ENCODE measurements at places on chromosomes 3 and 15.
A peak's percentile ranks its signal among the peaks of the same experiment; 100 is the strongest.

- DNase-seq = peak; percentile 84
These were observed 11.5 kb upstream of the CHAC1 start for GRCh38 chr15:40941528-40942336.

GRCh38 chr15:86311568-86312280 is 232.1 kb downstream of the AGBL1 start:
- DNase-seq = no peak

DNA sequence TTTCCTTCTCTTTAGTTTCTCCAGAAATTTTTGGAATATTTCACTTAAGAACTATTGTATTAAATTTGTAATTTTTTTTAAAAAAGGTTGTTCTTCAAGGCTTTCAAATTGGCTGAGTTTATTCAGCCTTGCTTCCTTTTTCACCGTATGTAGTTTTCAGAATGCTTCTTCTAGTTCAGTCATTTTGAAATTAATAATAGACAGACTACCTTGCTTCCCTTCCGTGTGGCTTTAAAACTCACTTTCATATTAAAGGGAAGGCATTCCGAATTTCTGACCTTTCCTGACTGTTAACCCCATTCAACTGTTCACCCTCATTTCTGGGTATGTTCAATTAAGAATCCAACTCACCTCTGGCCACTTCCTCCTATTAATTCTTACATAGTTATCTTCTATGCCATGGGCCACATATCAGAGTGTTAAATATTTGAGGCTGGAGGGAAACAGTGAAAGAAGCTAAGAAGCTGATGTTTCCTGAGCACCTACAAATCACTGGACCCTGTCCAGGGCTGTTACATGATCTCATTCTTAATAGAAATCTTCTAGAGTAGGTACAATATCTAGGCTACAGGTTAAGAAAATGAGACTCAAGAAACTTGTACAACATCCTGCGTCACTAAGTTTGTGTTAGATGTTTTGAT is 237.5 kb downstream of the P3H2 start:
- no peak for DNase-seq

- no peak for DNase-seq
These were observed 47.6 kb downstream of the RAP2B start for GRCh38 chr3:153209596-153209995.

DNA sequence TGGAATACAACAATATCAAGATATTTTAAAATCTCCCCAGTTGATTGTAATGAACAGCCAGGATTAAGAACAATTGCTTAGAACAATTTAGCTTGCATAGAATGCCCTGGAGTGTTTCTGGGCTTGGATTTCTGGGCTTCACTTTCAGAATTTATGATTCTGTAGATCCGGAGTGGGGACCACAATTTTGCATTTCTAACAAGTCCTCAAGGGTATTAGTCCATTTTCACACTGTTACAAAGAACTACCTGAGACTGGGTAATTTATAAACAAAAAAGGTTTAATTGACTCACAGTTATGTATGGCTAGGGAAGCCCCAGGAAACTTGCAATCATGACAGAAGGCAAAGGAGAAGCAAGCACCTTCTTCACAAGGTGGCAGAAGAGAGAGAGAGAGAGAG is 54.3 kb upstream of the MYRIP start:
- no peak for DNase-seq

DNA sequence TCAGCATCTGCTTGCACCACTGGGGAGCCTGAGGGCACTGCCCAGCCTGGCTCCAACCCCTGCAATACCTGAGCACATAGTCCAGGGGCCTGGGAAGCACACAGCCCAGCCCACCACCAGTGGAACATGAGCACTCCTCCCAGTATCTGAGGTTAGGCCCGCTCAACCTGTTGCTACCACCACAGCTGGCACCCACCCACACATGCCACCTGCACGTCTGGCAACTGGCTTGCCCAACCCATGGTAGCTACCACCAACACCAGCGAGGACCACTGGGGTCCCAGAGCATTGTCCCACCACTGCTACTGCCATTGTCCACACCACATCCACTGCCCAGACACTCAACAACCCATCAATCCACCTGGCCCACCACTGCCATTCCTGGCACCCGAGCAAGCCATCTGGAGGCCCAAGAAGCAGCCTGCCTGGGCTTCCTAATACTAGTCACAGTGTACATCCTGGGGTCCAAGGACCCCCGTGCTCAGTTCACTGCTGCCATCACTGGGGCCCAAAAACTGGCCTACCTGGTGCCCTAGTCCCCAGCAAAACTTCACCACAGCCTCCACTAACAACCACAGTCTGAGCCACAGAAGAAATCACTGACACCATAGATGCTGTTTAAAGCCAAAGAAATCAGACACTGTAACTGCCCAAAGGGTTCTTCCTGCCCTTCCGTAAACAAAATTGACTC is 62.1 kb upstream of the TBC1D23 start:
- no peak for DNase-seq

DNA sequence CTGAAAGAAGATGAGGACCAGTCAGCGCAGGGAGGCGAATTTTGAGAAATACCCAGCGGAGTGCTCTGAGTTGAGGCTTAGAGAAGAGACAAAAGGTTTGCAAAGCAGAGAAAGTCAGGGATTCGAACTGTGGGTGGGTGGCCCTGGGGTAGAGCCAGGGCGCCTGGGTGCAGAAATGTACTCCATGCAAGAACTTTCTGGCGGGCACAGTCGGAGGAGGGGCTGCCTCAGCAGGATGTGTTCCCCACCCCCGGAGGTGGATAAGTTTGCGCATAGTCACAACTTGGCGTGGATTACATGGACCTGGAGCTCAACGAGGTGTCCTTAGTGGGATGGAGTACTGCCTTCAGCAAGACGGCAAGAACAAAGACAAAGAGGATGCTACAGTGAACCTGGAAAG is 117.3 kb upstream of the ALDH1A3 start:
- no peak for DNase-seq

DNA sequence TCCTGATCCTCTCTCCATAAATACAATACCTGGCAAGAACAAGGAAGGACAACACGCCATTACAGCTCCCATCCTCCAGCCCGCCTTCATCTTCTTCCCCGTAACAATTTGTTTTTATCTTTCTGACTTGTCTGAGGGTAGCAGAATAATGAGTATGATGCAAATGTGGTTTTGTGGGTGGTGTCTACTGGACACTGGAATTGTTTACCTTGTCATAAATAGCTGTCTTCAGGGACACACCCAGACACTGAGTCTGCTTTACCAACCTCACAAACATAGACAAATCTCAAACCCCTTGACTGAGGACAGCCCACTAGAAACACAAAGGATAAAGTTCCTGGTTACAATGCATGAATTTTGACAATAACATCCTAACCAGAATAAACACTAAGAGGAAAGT is 13.4 kb downstream of the WDR72 start:
- no peak for DNase-seq

- no peak for DNase-seq
These were observed 37.4 kb upstream of the MRPL3 start for GRCh38 chr3:131540143-131540542.

DNA sequence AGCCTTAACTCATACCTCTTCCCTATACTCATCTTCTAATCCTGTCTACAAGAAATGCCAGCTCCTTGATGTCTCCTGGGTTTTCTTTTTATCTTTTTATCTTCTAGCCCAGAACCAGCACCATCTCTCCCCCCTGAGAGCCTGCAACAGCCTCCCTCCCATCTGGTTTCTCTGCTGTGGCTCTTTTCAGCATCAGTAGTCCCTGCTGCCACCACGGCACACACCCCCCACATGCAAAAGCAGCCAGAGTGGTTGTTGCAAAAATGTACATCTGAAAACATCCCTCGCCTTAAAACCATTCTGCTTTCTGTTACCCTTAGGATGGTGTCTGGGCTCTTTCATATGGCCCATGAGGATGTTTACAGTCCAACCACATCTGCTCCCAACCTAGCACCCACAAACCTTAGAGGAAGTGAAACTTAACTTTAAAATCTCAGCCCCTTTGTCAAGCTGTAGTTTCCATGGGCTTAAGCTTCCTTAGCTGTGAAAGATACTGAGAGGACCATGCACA is 775 bp downstream of the TTC21A start:
- DNase-seq = peak; percentile 29

- no peak for DNase-seq
These were observed 115.1 kb downstream of the AKAP13 start for GRCh38 chr15:85495544-85495943.

DNA sequence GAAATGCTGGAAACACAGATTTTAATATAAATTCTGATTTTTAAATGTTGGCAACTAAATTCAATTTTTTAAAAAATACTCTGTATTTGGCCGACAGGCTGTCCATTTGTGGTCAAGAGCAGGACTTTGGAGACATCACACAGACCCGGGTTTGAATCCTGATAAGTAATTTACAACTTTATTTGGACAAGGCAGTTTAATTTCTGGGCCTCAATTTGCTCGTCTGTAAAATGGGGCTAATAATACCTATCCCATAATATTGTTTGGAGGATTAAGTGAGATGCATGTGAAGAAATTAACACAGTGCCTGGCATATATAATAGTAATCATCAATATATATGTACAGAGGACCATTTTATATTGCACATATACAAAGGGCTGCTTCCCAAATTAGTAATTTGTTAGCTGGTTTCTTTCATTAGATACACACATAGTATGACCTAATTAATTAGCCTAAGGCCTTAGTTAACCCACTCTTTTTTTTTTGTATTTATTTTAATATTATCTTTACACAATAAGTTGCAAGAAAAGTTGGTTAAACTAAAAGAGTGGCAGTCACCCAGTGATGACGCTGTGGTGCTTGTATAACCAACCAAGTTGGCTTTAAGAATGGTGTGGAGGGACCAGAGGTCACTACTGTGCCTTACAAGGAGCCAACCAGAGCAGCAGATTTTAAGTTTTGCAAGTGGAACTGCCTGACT is 665 bp downstream of the PIGB start:
- no peak for DNase-seq

- DNase-seq = no peak
These were observed 697.1 kb upstream of the ARPP21 start for GRCh38 chr3:34942256-34942655.

GRCh38 chr15:92670621-92671020 is 15.0 kb upstream of the FAM174B start:
- DNase-seq = no peak

DNA sequence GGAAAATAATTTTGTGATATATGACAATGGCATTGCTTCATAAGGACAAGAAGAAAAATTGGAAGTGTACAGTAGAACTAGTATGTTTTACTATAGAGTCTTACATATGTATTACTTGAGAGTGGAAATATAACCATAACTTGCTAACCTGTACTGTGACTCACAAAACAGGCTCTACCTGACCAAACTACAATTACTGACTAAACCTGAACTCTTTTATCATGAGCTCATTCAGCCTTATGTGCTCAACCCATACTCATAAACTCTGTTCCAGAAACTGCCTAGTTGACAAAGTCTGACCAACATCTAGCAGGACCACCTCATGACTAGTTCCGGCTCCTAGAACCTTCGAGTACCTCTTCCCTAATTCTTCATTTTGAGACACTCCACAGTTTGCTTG is 6.3 kb downstream of the CDIN1 start:
- no peak for DNase-seq

DNA sequence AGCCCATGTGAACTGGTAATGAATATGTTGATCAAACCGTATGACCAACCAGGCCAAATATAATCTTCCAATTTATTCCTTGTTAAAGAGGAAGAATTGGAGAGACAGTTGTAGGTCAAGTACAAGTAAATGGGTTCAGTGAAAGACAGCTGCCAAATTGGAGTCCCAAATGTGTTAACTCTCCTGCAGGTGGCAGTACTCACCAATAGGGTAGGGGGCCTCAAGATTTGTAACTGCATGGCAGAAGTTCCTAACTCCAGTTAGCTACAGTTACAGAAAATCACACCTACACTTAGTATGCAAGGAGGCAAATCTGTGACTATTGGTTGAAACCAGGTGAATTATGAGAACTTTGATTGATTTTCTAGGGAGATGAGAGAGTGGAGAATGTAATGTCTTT is 278.0 kb downstream of the ZBBX start:
- DNase-seq = no peak

- DNase-seq = no peak
These were observed 148.8 kb upstream of the SGO1 start for GRCh38 chr3:20334842-20335241.

GRCh38 chr3:26687466-26687865 is 64.9 kb downstream of the LRRC3B start:
- no peak for DNase-seq

DNA sequence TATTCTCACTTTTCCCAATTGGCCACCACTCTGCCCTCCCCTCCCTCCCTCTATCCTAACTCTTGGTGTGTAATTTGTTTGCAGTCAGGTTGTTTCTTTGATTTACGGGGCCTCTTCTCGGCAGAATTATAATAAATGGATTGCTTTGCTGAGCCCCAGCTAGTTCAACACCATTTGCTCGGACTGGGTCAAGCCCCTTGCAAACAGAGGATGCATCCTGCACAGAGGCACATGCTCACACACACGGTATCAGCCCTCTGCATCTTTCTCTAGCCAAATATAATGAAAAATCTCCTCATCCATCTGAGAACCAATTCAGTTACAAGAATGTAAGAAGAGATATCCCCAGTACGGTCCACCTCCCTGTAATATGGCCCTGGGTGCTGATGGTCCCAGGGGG is 97.7 kb downstream of the EPHB1 start:
- DNase-seq = no peak

- DNase-seq = no peak
These were observed 307.3 kb downstream of the SV2B start for GRCh38 chr15:91407269-91407889.

DNA sequence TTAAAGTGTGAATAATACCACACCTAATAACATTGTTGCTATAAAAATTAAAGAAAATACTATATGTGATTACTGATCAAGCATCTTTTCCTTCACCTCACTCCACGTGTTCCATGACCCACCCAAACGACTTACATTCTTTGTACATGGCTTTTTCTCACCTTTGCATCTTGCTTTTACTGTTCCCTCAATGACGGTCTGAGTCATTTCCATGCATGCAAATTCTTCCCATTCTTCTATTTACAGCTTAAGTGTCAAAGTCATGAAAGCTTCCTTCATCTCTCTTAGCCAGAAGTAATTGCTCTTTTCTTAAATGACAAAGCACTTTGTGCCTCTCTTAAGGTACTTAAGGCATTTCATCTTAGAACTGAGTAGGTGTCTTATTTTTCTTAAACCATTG is 64.0 kb downstream of the GREM1 start:
- DNase-seq = no peak

DNA sequence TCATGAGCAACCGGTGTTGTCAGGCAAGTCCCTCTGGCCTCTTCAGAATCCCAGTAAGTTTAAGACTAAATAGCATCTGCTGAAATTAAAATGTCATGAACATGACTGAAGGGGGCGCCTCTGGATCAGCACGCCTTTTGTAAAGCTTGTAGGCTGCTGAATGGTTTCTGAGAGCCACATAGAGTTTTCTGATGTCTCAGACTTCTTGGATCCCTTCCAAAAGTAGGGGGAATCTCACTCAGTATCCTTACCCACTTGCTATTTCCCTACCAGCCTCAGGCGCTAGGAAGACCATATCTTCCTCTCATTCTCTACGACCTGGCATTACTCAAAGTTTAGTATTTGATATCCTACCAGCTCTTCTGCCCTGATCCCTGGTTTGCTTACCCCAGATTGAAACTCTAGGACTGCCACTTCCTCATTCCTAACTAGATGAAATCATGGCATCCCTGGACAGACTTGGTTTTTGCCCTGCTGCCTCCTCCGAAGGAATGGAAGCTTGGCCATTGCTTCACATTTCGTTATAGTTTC is 62.7 kb upstream of the CD47 start:
- peak; percentile 36 for DNase-seq
